ENCODE measurements at places on chromosomes 5 and 9.

DNA sequence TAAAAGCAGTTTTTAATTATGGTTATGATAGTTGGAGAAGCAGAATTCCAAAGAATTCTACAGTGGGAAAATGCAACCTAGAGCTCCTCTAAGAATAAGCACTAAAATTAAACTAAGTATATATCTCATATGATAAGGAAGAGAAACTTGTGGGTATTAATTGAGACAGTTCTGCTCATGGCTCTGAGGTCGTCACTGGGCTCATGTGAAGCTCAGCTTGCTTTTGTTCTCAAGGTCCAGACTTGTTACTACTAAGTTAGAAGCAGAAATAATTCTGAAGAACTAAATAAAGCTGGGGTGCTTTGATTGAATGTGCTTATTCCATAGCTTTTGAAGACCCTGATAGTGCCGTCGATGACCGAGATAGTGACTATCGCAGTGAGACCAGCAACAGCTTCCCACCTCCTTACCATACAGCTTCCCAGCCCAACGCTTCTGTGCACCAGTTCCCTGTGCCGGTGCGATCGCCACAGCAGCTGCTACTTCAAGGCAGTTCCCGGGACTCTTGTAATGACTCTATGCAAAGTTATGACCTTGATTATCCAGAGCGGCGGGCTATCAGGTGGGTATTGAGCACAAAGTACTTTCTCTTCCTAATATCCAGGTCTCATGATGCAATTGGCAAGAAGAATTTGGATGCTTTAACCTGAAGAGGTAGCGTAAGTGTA, 133.7 kb downstream of the UNC13B start:
- DNase-seq: no peak

DNA sequence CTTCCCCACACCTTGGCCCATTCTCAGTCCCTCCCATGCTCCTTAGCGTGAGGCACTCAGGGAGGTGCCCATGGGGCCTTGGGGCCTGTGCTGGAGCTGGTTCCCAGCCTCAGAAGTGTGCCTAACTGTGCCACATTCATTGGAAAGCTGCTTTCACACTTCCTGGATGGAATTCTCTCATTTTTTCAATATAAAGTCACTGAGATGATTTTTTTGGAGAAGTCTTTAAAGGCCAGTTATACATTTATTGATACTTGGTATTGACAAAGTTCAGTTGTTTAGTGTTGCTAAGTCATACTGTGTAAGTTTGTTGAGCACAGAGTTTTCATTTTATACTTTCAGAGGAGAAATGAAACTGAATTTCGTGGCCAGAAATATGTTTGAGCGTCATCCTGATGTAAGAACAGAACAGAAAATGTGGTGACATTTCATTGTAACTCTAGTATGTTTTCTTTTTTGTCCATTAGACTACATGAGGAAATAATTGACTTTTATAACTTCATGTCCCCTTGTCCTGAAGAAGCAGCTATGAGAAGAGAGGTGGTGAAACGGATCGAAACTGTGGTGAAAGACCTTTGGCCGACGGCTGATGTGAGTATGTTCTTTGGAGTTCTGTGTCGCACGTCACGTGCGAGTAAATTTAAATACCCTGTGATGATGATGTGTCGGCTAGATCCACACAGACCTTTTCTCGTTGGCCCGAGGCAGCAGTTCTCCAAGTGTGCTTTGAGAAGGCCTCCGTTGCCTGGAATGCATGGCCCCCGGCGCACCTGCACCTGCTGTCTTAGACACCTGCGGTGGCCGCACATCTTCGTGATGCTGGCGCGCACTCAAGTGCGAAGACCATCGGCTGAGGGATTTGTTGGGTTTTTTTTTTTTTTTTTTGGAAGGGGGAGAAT, 24.1 kb downstream of the TENT4A start:
- no peak for DNase-seq

DNA sequence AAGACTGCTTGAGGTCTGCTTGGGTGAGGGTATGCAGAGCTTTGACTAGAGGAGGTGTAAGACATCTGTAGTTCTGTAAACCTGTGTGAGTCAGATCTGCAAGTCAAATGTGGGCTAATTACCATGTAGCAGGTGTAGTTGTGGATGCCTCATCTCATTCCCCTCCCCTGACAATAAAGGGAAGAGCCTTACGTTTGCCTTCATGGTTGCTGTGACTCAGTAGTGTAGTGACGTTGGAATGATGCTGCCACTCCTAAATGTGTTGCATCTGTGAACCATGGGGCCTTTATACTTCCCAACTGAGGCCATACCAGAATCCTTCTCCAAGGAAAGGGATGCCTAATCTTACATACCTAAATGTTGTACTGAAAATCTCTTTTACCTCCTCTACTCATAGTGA, 26.0 kb downstream of the PRDM6 start:
- DNase-seq: no peak

DNA sequence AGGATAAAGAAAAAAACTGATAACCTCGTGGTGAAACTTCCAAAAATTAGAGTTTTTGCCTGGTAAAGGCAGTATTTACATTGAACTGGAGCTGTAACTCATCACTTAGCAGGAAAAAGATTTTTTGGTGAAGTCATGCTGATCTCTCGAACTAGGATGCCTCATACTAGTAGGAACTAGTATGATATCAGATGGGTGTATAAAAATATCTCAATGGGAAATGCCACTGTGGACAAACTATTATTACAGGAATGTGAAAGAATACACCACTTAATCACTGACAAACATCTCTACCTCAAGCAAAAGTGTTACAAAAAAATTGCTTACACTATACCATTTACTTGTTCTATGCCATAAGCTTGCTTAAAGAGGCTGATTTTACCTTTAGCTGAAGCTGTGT, 28.4 kb downstream of the RFX3 start:
- DNase-seq: no peak

DNA sequence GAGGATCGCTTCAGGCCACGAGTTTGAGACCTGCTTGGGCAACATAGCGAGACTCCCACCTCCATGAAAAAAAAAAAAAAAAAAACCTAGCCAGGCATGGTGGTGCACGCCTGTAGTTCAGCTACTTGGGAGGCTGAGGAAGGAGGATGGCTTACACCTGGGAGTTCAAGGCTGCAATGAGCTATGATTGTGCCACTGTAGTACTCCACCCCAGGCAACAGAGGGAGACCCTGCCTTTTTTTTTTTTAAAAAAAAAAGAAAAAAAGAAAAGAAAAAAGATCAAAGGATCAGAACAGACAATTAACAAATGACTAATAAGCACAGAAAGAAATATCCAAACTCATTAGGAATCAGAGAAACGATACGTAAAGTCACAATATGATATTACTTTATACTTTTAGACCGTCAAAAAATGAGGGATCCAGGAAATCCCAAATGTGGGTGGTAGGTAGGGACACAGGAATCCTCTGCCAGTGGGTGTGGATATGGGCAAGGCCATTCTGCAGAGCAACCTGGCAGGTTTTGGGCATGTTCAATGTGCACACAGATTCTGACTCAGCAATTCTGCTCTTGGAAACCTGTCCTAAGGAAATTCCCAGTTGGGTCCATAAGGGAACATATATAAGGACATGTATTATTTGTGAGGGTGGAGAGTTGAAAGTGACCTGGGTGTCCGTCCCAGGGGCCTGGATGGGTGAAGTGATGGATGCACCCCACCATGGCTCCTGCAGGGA, 144.7 kb upstream of the TBC1D2 start:
- DNase-seq: no peak

GRCh38 chr9:36148311-36149051, 11.9 kb downstream of the GLIPR2 start:
- DNase-seq: no peak

DNA sequence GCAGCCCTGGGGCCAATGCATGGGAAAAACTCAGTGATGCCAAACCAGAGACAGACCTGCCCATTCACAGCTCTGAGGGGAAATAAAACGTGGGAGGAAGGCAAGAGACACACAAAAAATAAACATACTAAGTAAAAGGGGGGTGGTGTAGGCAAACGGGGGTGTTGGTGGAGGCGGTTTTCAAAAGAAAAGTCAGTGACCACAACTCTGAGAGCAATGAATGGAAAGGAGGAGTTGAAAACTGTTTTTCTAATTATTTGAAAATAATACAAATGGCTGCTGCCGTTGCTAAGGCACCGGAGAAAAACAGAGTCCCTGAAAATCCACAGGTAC, 293.5 kb downstream of the EFNA5 start:
- no peak for DNase-seq

- no peak for DNase-seq
Measured at GRCh38 chr9:34508463-34508862, 14.3 kb downstream of the ENHO start.

- no peak for DNase-seq
Measured at GRCh38 chr9:111348821-111349271, 18.8 kb upstream of the OR2K2 start.

- no peak for DNase-seq
Measured at GRCh38 chr9:132090771-132091170, 11.1 kb upstream of the MED27 start.

GRCh38 chr9:137277329-137278041, at the start of gene TOR4A:
Gene TOR4A, plus strand, starts transcription at chr9:137277726. Its CDS starts 964 bp downstream, at chr9:137278690.
- DNase-seq: no peak

DNA sequence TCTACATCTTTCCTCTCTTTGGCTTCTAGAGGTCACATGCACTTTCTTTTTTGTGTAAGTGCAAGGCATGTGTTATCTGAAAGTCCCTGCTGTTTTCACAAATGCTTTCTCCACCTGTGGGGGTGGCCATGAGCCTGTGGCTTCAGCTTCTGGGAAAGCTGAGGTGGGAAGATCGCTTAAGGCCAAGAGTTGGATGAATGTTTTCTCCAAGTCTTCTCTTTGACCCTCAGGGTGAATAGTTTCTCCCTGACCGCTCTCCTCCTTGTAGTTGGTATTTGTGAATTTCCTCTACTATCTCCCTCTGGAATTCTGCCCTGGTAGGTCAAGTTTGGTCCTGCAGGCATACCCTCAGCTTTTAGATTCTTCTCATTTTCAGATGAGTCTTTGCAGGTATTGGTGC, 74.2 kb downstream of the UGCG start:
- DNase-seq: no peak

DNA sequence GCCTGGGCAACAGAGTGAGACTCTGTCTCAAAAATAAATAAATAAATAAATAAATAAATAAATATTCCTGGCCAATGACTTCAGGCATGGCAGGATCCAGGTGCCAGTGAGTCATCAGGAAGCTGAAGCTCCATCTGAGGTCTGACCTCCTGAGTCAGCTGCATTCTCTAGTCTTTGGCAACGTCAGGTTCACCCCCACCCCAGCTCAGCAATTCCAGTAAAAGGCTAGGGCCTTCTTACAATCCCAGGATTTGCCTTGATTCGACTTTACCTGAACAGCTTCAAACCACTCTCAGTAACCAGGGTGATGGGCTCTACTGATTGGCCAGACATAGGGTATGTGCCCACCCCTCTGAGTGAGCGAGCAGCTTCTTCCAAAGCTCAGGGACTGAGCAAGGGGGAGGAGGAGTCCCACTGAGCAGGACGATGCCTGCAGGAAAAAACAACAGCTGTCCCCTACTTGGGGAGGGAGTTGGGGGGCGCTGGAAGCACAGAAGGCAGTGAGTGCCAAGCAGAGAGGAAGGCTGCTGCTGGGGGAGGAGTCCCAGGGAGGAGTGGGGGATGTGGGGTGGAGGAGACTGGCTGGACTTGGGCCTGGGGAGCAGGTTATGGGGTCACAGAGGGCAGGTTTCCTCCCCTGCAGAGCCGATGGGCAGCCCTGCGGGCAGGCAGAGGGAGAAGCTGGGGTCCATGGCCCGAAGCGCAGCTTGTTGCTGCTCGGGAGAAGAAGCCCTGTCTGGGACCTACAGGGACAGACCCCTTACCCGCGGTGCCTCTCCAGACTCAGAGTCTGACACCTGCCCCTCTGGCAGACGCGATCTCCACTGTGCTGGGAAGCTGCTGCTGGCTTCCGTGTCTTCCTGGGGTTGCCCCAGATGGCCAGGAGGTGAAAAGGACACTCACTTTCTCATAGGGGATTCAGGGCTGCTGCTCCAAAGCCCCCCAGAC, 25.9 kb upstream of the UNC5A start:
- no peak for DNase-seq

- DNase-seq: no peak
Measured at GRCh38 chr5:36638056-36638455, 31.6 kb downstream of the SLC1A3 start.

GRCh38 chr9:6498982-6499381, 86.0 kb downstream of the UHRF2 start:
- no peak for DNase-seq

- DNase-seq: no peak
Measured at GRCh38 chr5:2872676-2873075, 121.2 kb upstream of the IRX2 start.

- no peak for DNase-seq
Measured at GRCh38 chr5:81286059-81286617, 15.2 kb upstream of the ZCCHC9 start.

GRCh38 chr5:154286557-154286956, 96.0 kb downstream of the GALNT10 start:
- DNase-seq: no peak

- no peak for DNase-seq
Measured at GRCh38 chr5:96093340-96093739, 131.7 kb upstream of the ELL2 start.

- DNase-seq: no peak
Measured at GRCh38 chr9:22103685-22104575, 94.8 kb upstream of the CDKN2B start.

DNA sequence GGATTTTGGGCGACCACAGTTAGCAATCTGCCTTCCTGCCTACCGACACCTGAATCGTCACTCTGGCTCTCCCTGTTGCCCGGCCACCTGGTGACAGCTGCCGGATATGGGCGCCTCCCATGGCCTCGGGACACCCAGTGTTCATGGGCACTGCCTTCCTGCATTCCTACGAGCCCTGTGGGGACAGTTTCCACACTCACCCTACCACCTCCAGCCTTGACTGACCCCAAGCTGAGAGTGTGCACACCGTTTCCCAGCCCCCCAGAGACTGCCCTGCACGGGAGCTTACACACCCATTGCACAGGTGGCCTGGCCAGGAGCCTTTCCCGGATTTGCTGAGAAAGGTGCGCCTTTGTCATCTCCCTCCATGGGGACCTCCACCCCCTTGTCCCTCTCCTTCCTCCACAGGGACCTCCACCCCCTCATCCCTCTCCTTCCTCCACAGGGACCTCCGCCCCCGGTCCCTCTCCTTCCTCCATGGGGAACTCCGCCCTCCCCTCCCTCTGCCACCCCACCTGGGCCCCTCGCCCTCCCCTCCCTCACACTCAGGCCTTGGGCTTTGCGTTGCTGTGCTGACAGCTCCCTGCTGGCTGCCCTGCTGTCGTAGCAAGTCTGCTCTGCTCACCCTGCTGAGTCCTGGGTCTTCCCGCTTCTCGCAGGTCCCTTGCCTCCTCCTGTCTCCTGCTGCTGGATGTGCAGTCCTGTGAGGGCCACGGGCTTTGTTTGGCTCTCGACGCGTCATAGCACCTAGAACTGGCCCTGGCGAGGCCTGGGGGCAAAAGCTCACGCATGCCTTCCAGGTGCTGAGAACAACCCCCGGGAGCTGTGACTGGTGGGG, 48.4 kb downstream of the MRPL36 start:
- no peak for DNase-seq

- DNase-seq: no peak
Measured at GRCh38 chr5:151805414-151806223, 33.9 kb downstream of the G3BP1 start.

GRCh38 chr5:154215571-154216325, 25.2 kb downstream of the GALNT10 start:
- DNase-seq: no peak
